ENCODE measurements at places on chromosomes 3 and 15.

GRCh38 chr3:113747283-113748046, 630 bp downstream of the ATP6V1A start:
- no peak for DNase-seq

DNA sequence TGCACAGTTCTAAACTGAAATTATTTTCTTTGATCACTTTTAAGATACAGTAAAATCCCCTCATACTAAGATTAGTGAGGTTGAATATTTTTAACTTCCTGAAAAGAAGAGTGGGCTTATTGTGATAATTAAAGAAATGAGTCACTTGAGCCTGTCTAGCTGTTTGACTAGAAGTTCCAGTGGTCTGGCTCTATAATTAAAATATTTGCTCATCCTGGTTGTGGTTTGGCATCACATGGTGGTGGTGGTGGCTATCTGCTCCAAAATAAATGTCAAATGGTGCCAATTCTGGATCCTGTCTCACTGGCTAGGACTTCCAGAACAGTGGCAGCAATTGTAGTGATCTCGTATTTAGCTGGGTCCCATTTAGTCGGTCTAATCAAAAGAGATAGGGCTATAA, 8.6 kb upstream of the TEX9 start:
- no peak for DNase-seq

DNA sequence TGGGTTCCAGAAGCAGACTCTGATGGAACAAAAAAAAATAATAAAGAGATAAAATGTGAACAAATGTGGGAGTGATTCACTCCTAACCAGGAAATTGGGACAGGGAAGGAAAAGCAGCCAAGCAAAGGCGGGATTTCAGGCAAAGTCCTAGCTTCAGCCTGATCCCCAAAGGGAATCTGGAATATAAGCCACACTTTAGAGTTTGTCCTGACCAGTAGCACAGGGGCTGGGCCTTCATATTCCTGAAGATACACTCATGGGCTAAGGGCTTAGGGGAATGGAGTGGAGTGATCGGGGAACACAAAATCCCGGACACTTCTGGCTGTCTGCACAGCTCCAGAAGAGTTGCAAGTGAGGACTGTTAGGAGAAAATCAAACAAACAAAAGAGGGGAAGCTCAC, 135.0 kb upstream of the COL8A1 start:
- no peak for DNase-seq

DNA sequence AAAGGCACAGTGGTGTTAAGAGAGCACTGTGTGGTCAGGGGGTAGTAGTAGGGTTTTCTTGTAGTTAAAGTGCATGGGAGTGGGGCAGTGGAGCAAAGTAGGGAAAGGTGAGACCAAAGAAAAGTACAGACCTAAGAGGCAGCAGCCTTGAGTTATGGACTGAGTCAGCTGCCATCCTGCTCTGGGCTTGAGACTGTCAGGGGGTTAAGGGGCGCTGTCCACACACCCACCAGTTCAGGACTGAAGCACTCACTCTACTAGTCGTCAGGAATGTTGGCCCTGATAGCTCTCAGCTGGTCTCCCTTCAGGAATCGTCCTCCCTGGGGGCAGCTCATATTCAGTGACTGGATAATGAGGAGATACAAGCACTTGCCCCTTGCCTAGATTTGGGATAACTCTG, 7.9 kb downstream of the CCR4 start:
- DNase-seq, result no peak

Data from GM12891 (cell line).